ENCODE measurements at places on chromosomes 7 and 10. TPM values are rescaled to one million over a fixed set of nuclear protein-coding genes. Genes with fewer than 3 reads are reported as not detected.

IL15RA gene
- polyA plus RNA-seq, result 13.4 TPM

VGF gene
- polyA plus RNA-seq, result not detected

ADGRA1 gene
- polyA plus RNA-seq, result not detected

TMEM236 gene
- 0.15 TPM for polyA plus RNA-seq

CYP2C19 gene
- not detected for polyA plus RNA-seq

UPK3BL1 gene
- polyA plus RNA-seq, result 23.7 TPM

ACSL5 gene
- polyA plus RNA-seq, result 74.8 TPM

SPDYE2B gene
- not detected for polyA plus RNA-seq

SPDYE16 gene
- not detected for polyA plus RNA-seq

PDZD7 gene
- 0.62 TPM for polyA plus RNA-seq

HMX2 gene
- polyA plus RNA-seq, result not detected
